ENCODE measurements at places on chromosomes 6 and 20.
A peak's percentile ranks its signal among the peaks of the same experiment; 100 is the strongest.

DNA sequence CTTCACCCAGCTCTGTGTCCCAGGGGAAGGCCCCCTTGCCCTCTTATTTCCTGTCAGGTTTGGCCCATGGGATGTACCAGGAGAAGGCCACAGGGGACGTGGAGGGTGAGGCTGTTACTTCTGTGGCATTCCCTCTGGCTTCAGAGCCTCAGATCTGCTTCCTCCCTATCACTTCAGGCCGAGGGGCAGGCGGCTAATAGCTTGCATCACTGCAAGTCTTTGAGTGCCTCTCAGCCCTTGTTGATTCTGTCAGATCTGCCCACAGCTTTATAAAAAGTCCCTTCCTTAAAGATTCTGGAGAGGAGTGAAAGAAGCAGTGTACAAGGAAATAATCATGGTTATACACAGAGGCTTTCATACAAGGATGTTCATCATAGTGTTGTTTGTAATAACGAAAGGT is 86.9 kb downstream of the LRFN2 start:
- no peak for DNase-seq

- no peak for DNase-seq
These were observed 1.3 kb upstream of the PPP1R16B start for GRCh38 chr20:38804221-38804620.

GRCh38 chr6:100001915-100002388 is 7.9 kb upstream of the MCHR2 start:
- DNase-seq = peak; percentile 45

DNA sequence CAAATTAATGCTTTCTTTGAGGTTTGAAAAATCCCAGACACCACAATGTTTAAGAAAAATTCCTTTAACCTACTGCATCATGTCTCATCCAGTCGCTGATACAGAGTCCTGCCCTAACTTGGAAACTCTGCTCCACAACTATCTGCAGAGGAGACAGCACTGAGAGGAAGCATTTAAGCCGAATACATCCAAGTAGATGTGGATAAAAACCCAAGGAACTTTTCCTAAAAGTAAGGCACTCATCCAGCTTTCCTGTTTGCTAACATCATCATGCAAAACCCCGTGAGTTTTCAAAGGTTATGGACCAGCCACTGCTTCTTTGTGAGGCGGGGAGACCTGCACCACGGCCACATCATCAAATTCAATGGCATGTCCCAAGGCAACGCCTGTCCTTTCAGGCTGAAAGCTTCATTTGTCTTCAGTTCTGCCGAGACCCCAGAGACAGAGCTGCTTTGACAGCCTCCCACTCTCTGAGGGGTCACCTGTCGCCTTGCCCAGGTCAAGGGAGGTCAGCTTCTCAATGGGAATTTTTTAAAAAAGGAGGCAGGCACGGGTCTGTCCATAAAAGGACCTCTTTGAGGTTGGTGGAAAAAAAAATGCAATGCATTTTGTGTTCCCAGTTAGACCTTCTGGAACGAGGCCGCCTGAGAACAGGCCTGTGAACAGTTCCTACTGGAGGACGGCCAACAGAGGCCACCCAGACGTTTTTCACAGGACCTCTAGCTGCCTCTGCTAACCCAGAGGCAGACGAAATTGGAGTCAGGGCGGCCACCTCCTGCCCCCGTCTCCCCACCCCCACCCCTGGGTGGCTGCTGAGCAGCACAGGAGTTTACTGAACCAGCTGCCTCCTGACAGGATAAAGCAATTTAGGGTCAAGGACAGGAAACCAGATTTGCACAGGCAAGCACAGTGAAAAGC is 142.5 kb upstream of the HDDC2 start:
- DNase-seq = peak; percentile 13

DNA sequence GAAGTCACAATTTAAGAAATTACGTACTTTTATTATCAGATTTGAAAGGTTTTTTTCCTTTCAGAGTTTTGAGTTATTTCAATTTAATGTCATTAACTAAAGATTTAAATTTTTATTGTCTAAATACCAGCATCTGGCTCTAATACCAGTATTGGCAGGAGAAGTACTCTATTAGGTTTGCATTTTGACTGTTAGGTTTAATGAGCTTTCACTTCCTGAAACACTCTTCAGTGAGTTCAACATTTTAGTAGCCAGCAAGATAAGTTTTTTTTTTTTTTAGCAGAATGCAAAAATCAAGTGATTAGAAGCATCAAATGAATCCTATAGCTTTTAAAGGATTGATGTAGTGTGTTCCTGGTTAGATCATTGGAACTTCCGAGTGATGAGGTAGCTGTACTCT is 34.0 kb upstream of the SCGN start:
- DNase-seq = no peak

DNA sequence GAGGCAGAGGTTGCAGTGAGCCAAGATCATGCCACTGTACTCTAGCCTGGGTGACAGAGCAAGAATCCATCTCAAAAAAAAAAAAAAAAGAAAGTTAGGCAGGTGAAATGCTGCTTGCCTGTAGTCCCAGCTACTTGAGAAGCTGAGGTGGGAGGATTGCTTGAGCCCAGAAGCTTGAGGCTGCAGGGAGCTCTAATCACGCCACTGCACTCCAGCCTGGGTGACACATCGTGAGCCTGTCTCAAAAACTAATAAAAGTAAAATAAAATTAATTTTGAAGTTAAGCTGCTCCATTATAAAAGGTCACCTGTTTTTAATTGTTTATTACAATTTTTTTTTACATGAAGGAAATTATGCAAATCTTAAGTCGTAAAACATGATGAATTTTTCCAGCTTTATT is 23.2 kb upstream of the SAMHD1 start:
- no peak for DNase-seq

DNA sequence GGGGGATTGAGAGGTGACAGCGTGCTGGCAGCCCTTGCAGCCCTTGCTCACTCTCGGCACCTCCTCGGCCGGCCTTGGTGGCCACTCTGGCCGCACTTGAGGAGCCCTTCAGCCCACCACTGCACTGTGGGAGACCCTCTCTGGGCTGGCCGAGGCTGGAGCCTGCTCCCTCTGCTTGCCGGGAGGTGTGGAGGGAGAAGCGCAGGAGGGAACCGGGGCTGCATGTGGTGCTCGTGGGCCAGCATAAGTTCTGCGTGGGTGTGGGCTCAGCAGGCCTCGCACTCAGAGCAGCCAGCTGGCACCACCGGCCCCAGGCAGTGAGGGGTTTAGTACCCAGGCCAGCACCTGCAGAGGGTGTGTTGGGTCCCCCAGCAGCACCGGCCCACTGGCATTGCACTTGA is 912.2 kb upstream of the ADGRB3 start:
- no peak for DNase-seq

- no peak for DNase-seq
These were observed 348.9 kb upstream of the ZFP64 start for GRCh38 chr20:52540509-52540908.

DNA sequence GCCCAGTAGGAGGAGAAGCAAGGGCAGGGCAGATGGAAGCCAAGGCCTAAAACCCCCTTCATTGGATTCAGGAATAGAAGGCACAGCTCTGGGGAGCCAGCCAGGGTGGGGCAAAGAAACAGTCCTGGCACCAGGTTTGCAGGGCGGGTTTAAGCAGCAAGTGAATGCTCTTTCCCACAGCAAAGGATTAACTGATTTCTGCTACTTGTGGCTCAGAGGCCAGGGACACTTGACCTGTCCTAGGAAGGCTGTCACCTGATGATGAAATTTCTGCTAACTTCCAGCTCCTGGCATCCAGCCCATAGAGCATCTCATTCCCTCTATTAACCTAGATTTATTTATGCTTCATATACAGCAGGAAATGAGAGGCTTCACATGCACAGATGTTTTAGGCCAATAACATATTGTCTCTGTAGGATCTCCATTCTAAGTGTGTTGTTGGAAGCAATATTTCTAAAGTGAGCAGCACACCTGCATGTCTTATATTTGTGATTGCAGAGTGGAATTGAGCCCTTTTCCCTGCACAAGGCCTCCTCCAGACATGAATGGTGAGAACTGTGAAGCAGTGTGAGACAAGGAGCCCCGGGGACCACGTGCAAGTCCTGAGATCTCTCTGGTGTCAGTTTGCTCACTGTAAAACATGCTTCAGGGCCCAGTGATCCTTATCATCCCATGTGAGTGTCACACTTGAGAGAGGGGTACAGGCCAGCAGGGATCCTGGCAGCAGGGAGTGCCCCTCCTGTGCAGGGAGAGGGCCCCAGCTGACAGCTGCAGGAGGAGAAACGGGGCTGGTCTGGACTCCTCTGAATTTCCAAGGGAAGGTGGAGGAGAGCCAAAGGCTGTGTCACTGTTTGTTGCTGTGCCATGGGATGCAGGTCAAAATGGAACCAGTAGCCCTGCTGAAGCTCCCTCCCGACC is 41.1 kb upstream of the CST5 start:
- no peak for DNase-seq
